Stimulated activated CD4-positive, alpha-beta T cell treated with anti-CD3 and anti-CD28 coated beads, Interleukin-1b, Interleukin-23, amount 100 ng/mL, for 4 hours (primary cell): ENCODE measurements at places on chromosomes 1 and 21.

- DNase-seq = no peak
Measured at GRCh38 chr21:15908187-15908586, 178.4 kb downstream of the USP25 start.

DNA sequence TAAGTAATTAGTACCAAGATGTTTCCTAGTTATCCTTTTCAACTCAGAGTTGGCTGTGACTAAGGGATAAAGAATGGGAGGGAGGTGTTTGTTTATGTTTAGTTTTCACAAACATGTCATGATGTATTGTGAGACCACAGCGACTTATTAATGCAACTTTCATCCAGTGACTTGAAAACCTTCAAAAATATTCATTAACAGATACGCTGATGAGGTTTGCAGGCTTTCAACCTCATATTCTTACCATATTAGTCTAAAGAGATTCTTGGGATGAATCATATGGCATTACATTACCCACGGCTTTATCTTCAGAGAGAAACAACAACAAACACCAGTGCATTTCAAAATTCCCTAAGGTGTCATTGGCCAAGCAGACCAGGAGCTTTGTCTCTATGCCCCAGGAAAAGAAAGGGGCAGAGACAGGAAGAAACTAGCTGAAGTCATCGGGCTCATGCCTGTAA lies 36.4 kb downstream of the PALMD start:
- no peak for DNase-seq

DNA sequence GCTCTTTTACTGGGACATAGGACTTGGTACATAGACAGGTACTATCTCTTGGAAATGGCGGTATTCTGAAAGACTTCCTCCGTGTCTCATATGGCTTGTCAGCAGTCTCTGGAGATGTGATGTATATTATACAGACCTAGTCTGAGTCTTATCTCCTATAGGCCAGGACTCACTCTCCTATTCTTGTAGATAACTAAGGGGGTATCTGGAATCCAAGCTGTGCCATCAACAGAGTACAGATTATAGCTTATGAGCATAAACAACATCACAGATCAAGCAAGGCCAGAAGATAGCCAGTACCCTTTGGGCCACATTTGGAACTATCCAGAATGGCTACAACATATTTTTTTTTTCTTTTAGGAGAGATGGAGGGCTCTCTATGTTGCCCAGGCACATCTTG lies 16.1 kb upstream of the RIMKLA start:
- DNase-seq = no peak

GRCh38 chr1:160167580-160167979 lies 16.2 kb downstream of the ATP1A4 start:
- no peak for DNase-seq

GRCh38 chr1:114103992-114104391 lies 49.7 kb downstream of the SYT6 start:
- DNase-seq = no peak

DNA sequence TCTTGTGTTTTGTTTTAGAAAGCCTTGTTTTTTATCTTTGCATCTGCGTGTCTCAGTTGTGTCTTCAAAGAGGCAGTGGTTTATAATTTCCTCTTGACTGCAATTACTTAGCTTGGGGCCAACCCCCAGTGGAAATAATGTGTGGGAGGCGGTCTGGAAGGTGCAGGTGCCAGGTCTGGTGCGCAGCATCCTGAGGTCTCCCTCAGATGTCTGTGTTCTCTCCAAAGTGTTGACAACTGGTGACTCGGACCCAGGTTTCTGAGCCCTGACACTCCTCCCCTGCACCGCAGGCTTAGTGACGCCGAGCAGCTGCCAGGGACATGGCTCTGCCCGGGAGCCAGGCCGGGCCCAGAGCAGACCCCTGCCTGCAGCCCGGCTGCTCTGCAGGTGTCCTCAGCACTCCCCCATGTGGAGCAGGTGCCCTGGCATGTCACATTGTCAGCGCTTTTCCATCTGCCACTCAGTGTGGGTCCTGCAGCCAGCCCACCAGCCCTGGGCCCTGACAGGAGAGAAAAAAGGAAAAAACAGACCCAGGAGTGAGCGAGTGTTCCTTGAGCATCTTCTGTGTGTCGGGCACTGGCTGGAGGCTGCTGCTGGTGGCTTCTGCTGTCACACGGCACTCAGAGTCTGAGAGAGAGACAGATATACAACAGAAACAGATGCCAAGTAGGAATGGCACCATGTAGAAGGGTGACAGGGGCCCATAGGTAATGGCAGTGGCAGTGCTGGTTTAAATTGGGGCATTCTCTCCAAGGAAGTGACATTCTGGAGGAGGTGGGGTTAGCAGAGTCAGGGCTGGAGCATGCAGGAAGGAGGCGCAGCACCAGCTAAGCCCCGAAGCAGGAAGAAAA lies 24.8 kb upstream of the SELENON start:
- DNase-seq = peak; percentile 72

- DNase-seq = no peak
Measured at GRCh38 chr1:168897249-168897648, 168.2 kb upstream of the DPT start.

- no peak for DNase-seq
Measured at GRCh38 chr1:92695104-92695503, 89.8 kb downstream of the EVI5 start.

GRCh38 chr1:112239683-112240330 lies 156.2 kb upstream of the CTTNBP2NL start:
- no peak for DNase-seq

DNA sequence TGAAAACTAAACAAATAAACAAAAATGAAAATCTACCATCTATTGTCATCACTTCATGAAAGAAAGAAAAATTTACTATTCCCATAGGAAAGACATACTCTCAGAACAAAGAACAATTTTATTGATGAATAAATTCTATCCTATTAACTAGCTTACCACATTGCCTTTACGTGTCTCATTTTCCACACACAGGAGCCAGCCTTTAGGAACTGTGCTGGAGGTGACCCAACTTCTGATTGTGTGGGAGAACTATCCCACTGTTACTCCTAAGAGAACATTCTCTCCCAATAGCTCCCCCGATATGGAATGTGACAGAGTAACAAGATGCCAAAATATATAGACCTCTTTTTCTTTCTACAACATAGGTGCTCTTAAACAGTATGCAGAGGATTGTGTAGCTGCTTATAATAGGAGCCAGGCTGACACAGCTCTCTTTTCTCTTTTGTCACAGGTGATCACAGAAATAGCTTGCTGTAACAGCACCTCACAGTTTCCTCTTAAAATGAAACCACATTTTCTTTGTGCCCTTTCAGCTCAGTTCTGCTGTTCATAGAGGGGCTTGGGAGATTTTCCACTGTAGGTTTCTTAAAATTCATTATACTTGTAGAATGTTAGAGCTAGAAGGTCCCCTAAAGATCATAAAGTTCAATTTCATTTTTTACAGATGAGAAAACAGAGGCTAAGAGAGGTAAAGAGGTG lies 35.5 kb downstream of the C21orf91 start:
- no peak for DNase-seq

GRCh38 chr1:200302192-200302920 lies 107.5 kb downstream of the ZNF281 start:
- DNase-seq = peak; percentile 60

- no peak for DNase-seq
Measured at GRCh38 chr1:162823231-162823630, 32.7 kb downstream of the HSD17B7 start.

GRCh38 chr1:11703357-11704193 lies 12.1 kb downstream of the DRAXIN start:
- no peak for DNase-seq

GRCh38 chr1:41894101-41894807 lies 24.5 kb downstream of the HIVEP3 start:
- DNase-seq = no peak

- DNase-seq = no peak
Measured at GRCh38 chr21:27673581-27673980, 706.7 kb upstream of the ADAMTS5 start.

DNA sequence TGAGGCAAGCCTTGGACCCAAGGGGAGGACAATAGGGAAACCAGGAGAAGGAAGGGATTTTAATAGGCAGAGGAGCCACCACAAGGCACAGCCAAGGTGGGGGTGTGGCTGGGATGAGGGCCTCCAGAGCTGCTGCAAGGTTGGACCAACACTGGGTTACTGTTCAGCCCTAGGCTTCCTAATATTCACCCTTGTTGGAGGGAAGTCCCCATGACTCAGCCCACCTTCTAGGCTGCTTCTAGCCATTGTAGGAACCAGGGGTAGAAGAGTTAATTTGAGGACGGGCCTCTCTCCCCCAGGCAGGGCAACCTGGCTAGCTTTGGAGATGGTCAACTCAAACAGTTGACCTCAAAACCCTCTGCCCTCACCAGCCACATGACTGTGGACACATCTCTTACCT lies 59.5 kb downstream of the KCNN3 start:
- no peak for DNase-seq

GRCh38 chr1:244053831-244054230 lies 2.7 kb downstream of the ZBTB18 start:
- DNase-seq = no peak

- DNase-seq = no peak
Measured at GRCh38 chr1:17551755-17552234, 12.3 kb downstream of the ARHGEF10L start.

GRCh38 chr1:6419804-6420453 lies at the start of gene HES2:
Gene HES2, minus strand, starts transcription at chr1:6419919. Its CDS starts 99 bp downstream, at chr1:6419820.
- DNase-seq = no peak

DNA sequence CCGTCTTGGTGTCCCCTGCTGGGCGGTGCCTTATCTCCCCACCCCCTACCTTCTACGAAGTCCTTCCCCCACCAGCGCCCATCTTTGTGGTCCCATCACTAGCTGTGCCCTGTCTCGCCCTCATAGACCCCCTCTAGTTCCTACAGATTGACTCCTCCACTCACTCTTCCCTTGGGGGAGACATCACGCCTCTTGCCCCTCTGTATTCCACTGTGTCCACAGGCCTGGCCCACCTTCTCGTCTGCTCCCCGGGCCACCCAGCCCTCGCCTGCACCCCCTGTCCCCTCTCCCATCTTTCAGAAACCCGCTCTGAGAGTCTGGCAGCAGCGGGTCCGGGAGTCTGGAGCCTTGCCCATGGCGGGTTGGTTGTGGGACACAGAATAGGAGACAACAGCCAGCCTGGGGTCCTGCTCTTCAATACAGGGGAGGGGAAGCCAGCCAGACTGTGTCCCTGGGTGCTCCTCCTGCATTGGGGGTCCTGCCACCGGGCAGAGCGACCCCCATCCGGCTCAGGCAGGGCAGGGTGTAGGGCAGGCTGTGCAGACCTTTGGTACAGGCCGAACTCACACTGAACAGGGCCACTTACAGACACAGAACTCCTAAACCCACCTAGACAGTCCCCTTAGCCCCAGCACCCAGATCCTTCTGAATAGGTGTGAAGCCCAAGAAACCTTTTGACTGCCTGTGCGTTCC lies 1.1 kb downstream of the RNF187 start:
- no peak for DNase-seq

DNA sequence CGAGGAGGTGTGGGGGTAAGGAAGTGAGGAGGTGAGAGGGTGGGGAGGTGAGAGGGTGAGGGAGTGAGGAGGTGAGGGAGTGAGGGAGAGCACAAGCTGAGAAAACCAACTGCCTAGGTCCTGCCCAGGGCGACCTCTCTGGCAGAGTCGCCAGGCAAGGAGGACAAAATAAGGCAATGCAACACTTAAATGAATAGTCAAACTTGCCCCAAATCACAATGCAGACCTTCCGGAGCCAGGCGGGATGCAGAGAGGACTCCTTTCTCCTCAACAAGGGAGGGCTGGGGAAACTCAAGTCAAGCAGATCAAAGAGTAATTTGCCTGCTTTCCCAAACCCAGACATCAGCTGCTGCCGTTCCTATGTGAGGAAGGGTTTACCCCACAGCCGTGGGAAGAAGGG lies 86.0 kb downstream of the CCDC185 start:
- DNase-seq = no peak

GRCh38 chr1:117834416-117834815 lies 95.0 kb downstream of the GDAP2 start:
- no peak for DNase-seq

DNA sequence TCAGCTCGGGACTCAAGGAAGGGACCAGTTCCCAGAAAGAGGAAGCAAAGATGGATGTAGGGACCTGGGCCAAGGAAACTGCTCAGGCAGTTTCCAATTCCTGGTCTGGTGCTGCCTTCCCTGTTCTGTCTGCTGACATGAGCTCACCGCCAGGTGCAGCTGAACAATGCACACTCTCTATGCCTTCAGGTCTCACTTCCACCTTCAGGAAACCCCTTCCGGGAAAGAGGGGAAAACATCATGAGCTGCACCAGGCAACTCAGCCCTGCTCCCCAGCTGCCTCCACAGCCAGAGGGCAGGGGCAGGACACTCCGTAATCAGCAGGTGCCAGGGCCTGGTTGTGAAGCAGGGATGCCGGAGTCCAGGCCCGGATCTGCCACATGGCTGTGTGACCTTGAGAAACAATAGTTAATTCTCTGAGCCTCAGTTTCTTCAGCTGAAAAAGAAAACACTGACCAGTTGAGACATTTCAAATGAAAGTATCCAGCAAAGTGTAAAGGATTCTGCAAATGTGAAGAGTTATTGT lies 27.8 kb downstream of the SMIM12 start:
- DNase-seq = no peak

DNA sequence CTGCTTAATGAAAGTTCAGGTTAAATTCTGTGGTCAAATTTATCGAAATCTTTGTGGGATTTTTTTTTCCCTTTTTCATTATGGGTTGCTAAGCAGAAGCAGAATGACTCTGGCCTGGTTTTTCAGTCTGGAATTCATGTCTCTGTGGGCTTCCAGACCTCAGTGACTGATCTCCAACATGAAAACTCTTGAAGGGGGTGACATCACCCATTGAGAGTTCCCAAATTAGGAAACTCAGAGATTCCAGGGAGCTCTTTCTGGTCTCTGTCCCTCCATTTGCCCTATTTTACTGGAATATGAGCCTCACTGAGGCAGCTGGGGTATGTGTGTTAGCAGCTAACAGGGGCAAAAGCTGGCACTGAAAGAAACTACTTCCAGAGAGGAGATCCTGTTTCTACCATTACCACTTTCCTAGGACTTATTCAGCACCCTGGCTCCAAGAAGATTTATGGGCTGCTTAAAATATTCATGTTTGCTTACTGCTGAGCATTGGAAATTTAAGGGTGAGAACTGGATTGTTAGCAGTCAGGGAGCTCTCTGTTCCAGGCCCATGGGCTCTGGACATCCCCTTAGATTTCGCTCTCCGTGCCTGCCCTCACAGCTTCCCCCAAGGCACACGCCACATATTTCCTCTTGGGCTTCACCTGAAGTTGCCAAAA lies 203.4 kb upstream of the SPAG17 start:
- no peak for DNase-seq

- DNase-seq = peak; percentile 58
Measured at GRCh38 chr1:150233359-150234308, 2.3 kb downstream of the ANP32E start.
